HCT116 (cell line): ENCODE measurements at places on chromosomes 16 and 17.

GRCh38 chr17:74118504-74118903 lies 85.0 kb upstream of the RPL38 start:
- no peak for DNase-seq
- H3K27ac ChIP-seq: no peak overlapping the region
- H3K36me3 ChIP-seq: no peaks in the 10 kb centered on the region
- H3K4me1 ChIP-seq: peaks cover 5% of the 10 kb centered on the region; the same call in 1 of the 2 replicates

GRCh38 chr16:64437706-64438324 lies 684.0 kb downstream of the CDH11 start:
- no peaks in the 10 kb centered on the region for H3K27me3 ChIP-seq
- no peaks in the 10 kb centered on the region for H3K4me1 ChIP-seq
- H3K4me3 ChIP-seq: no peak overlapping the region
- DNase-seq: no peak
- H3K27ac ChIP-seq: no peak overlapping the region

DNA sequence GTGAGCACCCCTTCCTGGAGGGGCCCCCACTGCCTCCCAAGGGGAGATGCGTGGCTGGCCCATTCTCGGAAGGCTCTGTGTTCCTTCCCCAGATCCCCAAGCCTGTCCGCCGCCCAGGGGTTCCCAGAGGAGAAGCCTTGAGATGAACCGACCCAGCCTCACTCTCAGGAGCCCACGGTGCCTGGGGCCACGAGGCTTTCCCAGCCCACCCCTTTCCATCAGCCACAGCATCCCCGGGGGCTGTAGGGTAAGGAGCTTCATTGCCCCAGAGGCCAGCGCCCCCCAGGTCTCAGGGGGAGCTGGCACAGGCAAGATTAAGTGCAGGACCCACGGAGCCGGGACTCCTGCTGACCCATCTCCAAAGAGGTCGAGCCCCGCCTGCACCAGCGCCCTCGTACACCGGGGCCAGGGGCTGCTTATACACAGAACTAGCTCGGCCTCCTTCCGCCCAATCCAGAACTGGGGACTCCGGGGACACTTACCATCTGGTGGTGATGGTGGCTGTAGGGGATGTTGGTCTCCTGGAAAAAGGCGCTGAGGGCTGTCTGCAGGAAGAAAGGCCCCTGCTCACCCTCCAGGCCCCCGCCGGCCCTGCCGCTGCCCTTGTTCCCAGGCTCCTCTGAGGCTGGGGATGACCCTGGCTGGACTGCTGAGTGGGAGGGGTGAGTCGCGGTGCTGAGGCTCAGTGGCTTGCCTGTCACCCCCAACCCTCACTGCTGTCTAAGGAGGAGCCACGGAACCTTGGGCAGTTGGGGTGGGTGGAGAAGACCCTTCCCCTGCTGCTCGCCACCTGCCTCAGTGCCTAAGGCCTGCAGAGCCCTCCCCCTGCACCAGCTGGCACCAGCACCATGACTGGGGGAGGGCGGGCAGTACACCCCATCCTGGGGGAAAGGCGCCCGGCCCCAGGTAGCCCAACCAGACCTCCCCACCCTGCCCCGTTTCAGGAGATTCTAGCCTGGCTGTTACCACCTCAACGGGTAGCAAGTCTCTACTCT lies 4.4 kb downstream of the UBALD1 start:
- H3K36me3 ChIP-seq: peaks cover 12% of the 10 kb centered on the region; the same call in 1 of the 2 replicates
- peaks cover 14% of the 10 kb centered on the region for H3K4me1 ChIP-seq
- DNase-seq: no peak
- H3K4me3 ChIP-seq: no peak overlapping the region
- no peak overlapping the region for H3K27ac ChIP-seq
- no peaks in the 10 kb centered on the region for H3K27me3 ChIP-seq

DNA sequence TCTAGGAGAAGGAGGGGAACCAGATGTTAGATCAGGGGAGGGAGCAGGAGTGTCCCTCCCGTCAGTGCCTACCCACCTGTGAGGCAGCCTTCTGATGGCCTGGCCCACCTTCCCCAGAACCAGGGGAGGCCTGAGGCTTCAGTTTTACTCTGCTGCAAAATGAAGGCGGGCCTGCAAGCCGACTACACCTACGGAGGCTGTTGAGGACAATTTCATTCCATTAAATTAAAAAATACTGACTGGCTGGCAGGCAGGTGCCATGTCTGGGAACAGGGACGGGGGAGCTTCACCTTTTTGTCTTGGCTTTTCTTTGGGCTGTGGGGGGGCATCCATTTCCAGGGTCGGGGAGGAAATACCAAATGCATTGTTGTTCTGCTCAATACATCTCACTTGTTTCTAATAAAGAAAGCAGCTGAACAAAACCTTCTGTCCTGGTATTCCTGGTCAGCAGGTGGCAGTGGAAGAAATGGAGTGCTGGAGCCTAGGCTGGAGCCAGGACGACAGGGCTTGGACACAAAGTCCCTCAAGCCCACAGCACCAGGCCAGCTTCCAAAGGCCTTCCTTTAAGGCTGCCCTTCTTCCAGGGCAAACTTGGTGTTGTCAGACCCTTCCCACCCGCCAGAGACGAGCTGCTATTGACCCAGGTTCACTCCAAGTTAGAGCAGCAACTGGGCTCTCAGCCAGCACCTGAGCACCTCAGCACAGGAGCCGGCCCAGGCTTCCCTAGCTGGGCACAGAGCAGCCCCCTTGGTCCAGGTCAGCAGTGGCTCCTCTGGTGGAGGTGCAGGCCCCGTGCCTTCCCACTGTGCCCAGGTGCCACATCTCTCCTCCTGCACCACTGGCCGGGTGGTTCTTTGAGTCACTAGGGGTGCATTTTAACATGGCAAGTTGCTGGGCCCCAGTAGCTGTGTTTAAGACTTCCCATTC lies 23.5 kb downstream of the PLCD3 start:
- H3K4me1 ChIP-seq: peaks cover 10% of the 10 kb centered on the region
- peak overlapping the region; percentile 21; the same call in 1 of the 2 replicates for H3K27ac ChIP-seq
- peaks cover 15% of the 10 kb centered on the region for H3K36me3 ChIP-seq
- H3K4me3 ChIP-seq: no peak overlapping the region

DNA sequence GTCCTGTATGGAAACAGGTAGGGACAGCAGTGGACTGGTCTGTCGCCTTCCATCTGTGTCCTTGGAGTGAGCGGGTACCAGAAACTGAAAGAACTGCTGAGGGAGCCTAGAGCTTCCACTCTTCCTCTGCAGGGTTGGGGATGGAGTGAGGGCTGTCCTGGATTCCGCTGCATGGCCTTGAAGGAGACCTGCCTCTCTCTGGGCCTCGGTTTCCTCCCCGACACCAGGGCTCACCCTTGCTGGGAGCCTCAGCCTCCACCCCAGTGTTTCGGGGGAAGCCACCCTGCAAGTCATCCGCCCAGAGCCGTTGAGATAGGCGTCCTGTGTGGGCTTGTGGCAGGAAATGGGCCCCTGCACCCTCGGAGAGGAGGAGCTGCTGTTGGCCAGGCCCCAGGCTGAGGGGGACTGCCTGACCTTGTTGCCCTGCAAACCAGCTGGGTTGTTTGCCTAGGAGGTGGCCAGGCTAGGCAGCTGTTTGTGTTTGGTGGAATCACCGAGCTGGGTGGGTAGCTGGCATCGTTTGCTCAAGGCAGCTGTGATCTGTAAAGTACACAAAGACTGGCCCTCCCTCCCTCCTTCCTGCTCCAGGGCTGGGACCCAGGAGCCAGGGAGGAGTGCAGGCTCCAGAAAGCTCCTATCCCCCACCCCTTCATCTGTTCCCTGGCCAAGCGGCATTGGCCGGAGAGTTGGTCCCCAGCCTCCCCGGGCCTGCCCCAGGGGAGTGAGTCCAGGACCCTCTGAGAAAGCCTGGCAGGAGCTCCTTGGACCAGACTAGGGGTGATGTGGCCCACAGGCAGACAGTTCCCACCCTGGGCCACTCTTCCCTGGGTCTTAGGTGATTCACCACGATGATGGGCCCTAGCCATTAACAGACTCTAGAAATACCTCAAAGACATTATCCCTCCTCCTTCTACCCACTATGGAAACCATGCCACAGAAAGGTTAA lies 1.3 kb downstream of the RAB37 start:
- H3K27me3 ChIP-seq: no peaks in the 10 kb centered on the region
- DNase-seq: no peak
- H3K4me1 ChIP-seq: peaks cover 26% of the 10 kb centered on the region
- H3K4me3 ChIP-seq: peak overlapping the region; percentile 76
- H3K27ac ChIP-seq: peak overlapping the region; percentile 68; the same call in 1 of the 2 replicates

- H3K4me1 ChIP-seq: peaks cover 37% of the 10 kb centered on the region
Observed at GRCh38 chr17:28723159-28723835, 2.7 kb downstream of the TLCD1 start.
